Breast epithelium (tissue), 4 donors: ENCODE measurements at places on chromosomes 13 and 19.
A peak's percentile ranks its signal among the peaks of the same experiment; 100 is the strongest.

DNA sequence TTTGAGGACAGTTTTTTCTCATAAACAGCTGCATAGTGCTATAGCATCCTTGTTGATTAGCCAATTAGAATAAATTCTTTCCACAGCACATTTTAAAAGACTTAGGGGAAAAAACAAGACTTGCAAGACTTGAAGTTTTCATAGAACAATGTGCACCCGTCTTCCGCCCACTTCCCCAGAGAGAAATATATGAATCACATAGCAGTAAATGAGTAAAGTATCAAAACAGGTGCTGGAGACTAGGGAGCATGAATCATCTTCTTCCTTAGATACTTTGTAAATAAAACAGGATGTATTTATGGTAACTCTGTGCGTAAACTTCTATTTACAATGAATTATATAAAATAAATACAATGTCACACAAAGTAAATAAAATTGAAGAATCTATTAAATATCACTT lies 75.1 kb downstream of the COL4A2 start:
- peaks cover 5% of the 10 kb centered on the region for H3K4me1 ChIP-seq
- no peaks in the 10 kb centered on the region for H3K36me3 ChIP-seq
- H3K27ac ChIP-seq: no peak overlapping the region
- H3K4me3 ChIP-seq: no peak overlapping the region

DNA sequence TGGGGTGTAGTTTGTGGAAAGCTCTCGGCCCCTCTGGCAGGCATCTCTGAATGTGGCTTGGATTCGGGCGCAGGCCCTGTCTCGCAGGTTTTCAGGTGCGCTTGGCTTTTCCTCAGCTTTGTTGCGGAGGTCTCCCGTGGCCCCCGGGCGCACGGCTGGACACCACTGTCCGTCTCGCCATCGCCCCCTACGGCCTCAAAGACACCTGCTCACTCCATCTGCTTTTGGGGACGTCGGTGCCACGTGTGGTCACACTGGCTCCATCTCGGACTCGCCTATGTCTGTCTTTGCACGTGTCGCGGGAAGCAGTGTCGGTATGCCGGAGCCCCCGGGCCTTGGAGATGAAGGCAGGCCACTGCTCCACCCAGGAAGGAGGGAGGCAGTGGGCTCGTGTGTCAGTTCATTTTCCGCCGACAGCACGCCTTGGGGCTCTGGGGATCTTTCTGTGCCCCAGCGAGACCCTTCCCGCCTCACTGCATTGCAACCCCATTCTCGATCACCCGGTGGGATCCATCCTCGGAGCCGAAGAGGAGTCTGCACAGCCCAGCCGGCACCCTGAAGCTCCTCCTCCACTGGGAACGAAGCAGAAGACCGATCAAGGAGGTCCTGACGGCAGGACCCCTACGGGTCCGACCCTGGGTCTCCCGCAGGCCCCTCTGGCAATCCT lies 42.1 kb downstream of the ZNF146 start:
- H3K27ac ChIP-seq: no peak overlapping the region
- H3K36me3 ChIP-seq: no peaks in the 10 kb centered on the region
- H3K27me3 ChIP-seq: no peaks in the 10 kb centered on the region
- H3K4me1 ChIP-seq: no peaks in the 10 kb centered on the region
- no peak for DNase-seq

DNA sequence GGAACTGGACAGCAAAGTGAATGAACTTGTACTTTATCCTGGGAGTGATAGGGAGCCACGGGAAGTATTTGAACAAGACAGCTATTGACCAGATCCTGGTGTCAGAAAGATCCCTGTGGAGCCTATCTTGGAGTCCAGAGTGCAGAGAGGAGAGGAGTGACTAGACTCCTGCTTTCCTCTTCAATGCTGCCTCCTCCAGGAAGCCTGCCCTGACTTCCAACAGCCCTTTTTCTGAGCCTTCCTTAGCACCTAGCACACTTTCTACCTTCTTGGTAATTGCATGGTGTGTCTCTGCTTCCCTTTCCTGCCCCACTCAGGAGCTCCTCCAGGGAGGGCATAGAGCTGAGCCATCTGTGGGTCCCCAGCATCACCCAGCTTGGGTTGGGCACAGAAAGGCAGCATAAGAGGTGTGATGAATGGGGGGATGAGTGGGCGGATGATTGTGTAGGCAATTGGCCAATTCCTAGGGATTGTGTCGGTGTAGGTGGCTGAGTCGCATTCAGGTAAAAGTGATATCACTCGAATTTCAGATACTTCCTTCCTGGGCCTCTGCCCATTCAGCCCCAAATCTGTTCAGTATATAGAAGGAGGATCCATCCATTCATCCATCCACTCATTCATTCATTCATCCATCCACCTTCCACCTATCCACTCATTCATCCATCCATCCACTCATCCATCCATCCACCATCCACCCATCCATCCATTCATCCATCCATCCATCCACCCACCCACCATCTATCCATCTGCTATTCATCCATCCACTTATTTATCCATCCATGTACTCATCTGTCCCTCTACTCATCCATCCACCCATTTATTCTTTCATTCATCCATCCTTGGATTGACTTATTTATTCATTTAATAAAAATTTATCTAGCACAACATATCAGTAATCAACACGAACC lies 26.9 kb downstream of the CYP4F22 start:
- H3K27ac ChIP-seq: no peak overlapping the region
- no peak for DNase-seq
- H3K36me3 ChIP-seq: no peaks in the 10 kb centered on the region
- no peaks in the 10 kb centered on the region for H3K4me1 ChIP-seq

GRCh38 chr13:40588101-40588500 lies 78.3 kb downstream of the FOXO1 start:
- DNase-seq: no peak
- peak overlapping the region; percentile 64 for H3K27ac ChIP-seq
- H3K27me3 ChIP-seq: no peaks in the 10 kb centered on the region

DNA sequence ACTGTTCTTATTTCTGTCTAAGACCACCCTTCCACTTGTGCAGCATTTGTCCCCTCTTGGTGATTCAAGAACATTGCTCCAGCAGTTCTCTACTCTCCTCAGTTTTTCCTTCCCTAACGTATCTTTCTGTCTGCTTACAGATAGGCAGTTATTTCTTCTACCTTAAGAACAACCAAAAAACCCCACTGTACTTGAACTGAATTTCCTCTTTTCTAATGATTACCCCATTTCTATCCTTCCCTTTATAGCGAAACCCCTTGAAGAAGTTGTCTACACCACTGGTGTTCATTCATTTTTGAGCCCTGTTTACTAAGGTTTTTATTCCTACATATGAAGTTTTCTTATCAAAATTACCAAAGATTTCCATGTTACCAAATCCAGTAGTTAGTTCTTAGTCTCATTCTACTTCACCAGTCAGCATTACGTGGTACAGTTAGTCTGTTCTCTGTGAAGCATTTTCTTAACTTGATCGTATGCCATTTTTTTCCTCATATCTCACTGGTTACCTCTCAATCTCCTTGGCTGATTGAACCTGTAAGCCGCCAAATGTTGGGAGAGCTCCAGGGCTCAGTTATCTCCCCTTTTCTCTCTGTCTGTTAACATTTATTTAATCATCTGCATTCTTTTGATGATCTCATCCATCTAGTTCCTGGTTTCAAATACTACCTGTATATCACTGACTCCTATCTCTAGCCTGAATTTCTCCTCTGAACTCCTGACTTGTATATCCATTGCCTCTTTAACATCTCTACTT lies 9.0 kb downstream of the LSM14A start:
- H3K36me3 ChIP-seq: no peaks in the 10 kb centered on the region
- no peaks in the 10 kb centered on the region for H3K4me1 ChIP-seq
- H3K27me3 ChIP-seq: no peaks in the 10 kb centered on the region
- H3K4me3 ChIP-seq: no peak overlapping the region
- DNase-seq: no peak

DNA sequence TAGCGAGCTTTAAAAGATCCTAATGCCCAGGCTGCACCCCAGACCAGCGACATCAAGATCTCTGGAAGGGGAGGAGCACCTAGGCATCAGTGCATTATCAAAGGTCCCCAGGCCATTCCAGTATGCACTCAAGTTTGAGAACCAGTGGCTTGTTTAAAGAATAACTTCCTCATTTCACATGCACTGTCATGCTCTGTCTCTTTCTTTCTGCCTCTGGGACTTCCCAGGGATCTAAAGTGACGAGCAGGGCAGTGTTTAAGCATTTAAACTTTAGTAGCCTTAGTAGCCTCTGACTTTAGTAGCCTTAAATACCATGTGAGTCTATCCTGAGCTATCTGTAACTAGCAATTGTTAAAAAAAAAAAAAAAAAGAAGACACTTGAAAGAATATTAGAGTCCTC lies 8.9 kb upstream of the FARP1 start:
- no peak for DNase-seq
- H3K27me3 ChIP-seq: no peaks in the 10 kb centered on the region
- no peak overlapping the region for H3K4me3 ChIP-seq
- H3K36me3 ChIP-seq: no peaks in the 10 kb centered on the region
- H3K27ac ChIP-seq: no peak overlapping the region

DNA sequence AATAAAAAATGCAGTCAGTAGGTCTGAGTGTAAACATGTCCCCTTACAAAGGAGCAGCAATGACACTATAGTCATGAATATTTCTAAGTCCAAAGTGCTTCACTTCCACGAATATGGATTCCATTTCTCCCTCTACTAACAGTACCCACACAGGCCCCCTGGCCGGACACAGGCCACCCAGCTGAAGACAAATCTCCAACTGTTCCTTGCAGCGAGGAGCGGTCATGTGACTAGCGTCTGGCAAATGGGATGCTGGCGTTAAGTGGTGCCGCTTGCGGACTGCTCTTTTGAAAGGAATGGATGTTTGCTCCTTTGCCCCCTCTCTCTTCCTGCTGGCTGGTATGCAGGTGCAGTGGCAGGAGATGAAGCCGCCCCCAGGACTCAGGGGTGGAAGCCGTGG lies 16.2 kb downstream of the PPP1R12C start:
- H3K4me3 ChIP-seq: no peak overlapping the region
- H3K27ac ChIP-seq: no peak overlapping the region
- H3K27me3 ChIP-seq: no peaks in the 10 kb centered on the region
- DNase-seq: no peak

DNA sequence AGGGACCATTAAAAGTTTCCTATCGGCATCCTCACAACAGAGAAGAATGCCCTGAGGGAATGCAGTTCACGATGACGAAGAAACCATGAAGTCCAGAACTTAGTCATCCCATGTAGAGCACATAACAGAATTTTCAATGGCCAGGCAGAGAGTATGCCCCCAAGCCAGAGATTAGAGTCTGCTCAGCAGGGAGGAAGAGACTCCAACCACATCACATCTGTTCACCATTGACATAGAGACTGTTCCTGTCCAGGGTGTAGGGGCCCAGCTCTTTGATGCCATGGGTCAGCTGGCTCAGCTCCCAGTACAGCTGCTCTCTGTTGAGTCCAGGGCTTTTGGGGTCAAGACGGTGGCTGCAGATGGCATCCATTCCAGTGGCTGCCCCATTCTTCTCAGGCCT lies 68.2 kb downstream of the MBD3L1 start:
- DNase-seq: no peak
- no peak overlapping the region for H3K4me3 ChIP-seq
- H3K27ac ChIP-seq: no peak overlapping the region
- H3K4me1 ChIP-seq: no peaks in the 10 kb centered on the region
- H3K27me3 ChIP-seq: no peaks in the 10 kb centered on the region

DNA sequence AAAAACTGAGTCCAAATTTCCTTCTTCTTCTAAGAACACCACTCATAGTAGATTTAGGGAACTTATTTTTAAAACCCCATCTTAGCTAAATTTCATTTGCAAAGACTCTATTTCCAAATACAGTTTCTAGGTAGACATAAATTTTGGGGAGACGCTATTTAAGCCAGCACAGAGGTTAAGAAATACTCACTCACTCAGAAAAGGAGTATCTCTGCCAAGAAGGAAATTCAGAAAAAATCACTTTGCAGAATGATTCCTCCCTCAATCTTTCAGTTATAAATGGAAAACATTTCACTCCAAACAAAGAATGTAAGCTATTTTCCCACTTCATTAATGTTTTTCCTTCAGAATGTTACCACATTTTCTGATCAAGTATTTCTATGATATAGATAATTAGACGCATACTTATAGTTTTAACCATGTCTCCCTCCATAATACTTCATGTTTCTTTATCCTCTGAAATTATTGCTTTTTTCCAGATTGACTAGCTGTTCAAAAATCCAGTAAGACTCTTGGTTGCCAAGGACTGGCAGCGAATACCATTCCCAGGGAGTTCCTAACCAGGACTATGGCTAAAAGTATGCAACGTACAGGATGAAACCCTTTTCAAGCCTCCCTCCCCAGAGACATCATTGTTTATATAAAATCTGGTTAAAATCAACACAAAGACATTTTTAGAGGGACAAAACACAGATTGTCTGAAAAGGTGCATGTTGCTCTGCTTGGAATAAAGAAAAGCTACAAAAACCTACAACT lies 52.5 kb upstream of the RXFP2 start:
- no peak for DNase-seq
- H3K4me1 ChIP-seq: no peaks in the 10 kb centered on the region
- no peak overlapping the region for H3K4me3 ChIP-seq
- H3K27ac ChIP-seq: no peak overlapping the region

- H3K27me3 ChIP-seq: peaks cover 44% of the 10 kb centered on the region
- no peak overlapping the region for H3K27ac ChIP-seq
- no peak for DNase-seq
- H3K4me1 ChIP-seq: no peaks in the 10 kb centered on the region
These were observed 23.2 kb upstream of the CD33 start for GRCh38 chr19:51201712-51202111.

DNA sequence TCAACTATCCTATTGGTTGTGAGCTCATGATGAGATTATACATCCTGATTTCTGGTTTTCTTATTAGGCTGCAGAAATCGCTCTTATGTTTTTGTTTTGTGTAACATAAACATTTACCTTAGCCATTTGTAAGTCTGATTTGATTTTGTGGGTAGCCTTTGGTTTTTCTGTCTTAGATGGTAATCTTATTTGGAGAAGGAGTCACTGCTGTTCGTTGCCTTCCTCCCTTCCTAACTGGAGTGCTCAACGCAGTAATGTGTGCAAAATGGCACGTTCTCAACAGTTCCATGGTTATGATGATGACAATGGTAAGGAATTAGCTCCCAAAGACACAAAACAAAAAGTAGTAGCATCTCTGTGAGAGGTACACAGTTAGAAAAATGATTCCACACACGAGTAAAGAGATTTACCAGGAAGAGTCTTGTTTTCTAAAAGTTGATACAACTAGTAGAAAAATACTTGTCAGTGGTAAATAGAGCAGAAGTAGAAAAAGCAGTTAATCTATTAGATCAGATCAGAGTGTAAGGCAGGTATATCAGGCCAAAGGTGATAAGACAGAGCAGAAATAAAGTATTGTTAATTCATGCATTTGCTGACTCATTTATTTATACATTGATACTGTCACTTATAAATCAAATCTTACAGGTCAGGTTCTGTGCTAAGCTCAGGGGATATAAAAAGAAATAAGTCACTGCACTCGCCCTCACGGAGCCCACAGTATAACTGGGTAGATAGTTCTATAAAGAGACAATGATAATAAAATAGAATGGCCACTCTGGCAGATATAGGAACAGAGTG lies 270.0 kb downstream of the NALCN start:
- no peaks in the 10 kb centered on the region for H3K4me1 ChIP-seq
- H3K27me3 ChIP-seq: no peaks in the 10 kb centered on the region
- no peak for DNase-seq
